Ureter (tissue), 1 donor: ENCODE measurements at places on chromosomes 7 and 10. TPM values are rescaled to one million over a fixed set of nuclear protein-coding genes. Genes with fewer than 3 reads are reported as not detected.

DNA sequence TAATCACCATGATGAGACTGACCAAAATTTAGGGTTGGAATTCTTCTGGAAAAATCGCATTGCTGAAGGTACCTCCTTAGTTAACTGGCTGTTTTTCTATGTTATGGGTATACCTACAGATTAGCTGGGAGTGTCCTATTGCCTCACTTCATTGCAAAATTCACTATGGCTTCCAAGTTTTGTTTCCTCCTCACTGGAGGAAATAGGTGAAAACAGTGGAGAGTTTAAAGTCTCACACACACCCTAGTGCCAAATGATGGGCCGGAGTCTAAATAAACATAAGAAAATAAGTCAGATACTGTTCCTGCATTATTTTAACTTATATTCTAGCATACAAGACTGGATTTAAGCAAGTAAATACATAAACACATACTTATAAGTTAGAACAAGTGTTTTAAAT lies 98.2 kb downstream of the AHR start:
- DNase-seq, result no peak

- DNase-seq, result no peak
Observed at GRCh38 chr7:137908106-137908505, 61.3 kb upstream of the DGKI start.

DNA sequence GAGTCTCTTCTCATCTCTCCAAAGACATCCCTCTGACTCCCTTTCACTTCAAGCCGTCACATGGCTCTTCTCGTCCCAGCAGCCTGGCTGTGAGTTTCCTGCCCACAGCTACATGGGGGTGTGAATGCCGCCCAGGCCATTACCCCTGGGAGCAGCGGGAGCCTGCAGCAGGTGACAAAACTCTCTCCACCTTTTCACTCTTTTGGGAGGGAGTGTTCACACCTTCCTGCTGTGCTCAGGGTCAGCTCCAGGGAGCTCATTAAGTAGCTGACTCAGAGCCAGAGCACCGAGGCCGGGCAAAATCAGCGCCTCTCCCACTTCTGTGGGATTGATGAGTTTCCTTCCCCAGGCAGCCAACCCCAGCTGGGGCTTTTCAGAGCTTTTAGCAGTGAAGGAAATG lies 271.3 kb downstream of the TYW1 start:
- DNase-seq, result no peak

DNA sequence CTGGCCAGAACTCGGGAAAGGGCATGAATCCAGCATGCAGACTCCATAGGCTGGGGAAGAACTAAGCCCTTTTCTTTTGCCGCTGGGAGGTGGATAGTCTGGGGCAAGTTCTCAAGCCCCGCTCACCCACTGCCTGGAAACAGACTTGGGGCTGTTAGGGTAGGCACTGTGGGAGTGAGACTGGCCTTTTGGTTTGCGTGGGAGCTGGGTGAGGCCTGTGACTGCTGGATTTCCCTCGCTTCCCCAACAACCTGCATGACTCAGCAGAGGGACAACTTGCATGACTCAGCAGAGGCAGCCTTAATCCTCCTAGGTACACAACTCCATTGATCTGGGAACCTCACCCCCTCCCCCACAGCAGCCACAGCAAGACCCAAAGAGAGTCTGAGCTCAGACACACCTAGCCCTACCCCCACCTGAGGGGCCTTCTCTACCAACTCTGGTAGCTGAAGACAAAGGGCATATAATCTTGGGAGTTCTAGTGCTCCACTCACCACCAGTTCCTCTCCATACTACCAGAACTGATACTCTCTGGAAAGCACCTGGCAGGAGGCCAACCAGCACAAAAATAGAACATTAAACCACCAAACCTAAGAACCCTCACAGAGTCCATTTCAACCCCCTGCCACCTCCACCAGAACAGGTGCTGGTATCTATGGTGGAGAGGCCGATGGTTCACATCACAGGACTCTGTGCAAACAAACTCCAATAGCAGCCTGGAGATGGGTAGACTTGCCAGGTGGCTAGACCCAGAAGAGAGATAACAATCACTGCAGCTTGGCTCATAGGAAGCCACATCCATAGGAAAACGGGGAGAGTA lies 81.4 kb upstream of the LAMB4 start:
- no peak for DNase-seq

DNA sequence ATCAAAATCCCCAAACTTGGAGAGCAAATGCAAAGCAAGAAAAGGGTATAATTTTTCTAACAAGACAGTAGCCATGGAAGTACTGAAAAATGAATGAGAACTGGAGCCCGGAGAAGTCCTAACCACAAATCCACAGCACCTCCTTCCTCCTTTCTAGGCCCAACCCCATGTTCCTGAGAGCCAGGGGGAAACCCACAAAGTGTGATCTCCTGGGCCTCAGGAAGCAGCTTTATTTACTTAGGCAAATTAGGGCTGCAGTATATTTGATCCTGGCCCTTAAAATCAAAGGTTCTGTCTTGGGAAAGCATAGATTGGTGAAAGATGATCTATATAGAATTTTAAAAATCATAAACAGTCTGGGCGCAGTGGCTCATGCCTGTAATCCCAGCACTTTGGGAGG lies 103.0 kb downstream of the DOCK4 start:
- no peak for DNase-seq

DNA sequence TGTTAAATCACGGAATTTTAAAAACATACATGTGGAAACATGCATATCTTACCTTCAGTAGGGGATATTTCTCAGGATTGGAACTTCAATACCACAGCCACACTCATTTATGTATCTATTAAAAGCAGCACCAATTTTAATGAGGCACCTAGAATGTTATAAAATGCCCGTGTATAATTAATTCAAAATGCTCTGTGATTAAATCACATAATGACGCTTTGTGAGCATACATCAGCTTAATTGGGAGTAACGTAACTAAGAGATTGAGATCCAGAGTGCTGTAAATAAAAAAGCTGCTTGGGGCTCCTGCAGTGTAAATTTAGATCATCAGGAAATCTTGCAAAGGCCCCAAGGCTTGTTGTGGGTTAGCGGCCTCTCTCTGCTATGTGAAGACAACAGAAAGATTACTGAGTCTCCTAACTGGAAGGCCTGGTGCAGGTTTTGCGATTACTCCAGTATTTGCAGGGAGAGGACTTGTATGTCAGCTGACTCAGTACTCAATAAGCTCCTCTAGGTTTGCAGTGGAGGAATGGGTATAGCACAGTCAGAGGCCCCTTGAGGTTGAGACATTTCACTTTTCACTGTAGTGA lies 195.5 kb upstream of the PHYHIPL start:
- no peak for DNase-seq

DNA sequence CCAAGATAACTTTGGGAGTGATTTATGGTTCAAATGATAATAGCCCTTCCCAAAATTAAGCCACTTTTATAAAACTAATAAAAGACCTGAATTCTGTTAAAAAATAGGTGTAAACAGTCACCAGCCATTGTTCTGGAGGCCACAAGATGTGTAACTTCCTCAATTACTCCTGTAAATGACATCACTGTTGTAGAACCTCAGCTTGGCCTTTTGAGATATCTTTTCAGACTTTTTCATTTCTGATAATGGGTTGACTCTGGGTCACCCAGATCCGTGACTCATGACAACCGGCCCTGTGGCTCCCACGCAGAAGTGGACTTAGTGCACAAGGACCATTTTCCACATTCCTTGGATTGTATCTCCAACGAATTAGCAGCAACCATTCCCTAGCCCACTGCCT lies 106.6 kb downstream of the DKK1 start:
- no peak for DNase-seq

DNA sequence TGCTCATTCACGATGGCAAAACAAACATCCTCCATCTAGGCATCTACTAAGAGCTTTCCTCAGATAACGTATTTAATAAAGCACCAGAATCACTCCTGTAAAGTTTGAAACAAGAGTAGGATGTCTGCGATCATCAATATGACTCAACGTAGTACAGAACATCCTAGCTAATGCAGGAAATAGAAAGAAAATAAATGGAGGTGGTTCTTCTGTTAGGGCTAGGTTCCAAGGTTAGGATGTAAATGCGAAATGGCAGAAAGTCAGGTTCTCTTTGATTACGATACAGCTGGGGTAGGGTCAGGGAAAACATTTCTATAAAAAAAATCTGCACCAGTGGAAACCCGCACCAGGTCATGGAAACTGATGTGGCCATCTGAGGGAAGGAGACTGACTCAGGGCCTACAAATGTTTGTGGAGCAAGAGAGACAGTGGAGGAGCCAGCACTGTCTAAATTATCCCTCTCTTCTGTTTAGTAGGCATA lies 29.1 kb downstream of the CCDC6 start:
- DNase-seq, result no peak

GRCh38 chr10:19629567-19629966 lies 186.7 kb upstream of the PLXDC2 start:
- DNase-seq, result peak; percentile 61

DNA sequence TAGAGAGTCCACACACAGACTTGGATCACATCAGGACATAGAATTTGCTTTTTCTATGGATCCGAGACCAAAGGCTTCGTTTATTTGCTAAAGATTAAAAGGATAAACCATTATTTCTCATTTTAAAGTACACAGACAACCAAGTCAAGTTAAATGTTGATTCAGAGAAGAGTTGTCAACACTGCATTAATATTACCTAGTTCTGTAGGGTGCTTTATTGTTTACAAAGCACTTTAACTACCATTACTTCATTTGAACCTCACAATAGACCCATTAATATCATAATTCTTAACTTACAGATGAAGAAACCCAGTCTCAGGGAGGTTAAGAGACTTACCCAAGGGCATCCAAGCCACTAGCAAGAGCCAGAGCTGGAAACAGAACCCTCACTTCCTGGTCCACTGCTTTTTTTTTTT lies 43.2 kb upstream of the GSAP start:
- DNase-seq, result no peak

GRCh38 chr10:112022196-112022595 lies 161.4 kb downstream of the GPAM start:
- no peak for DNase-seq

- DNase-seq, result no peak
Observed at GRCh38 chr7:80393786-80394185, 118.1 kb downstream of the GNAT3 start.

GRCh38 chr10:88931548-88931947 lies 21.0 kb downstream of the ACTA2 start:
- DNase-seq, result no peak

GRCh38 chr10:96740141-96740540 lies 19.8 kb upstream of the PIK3AP1 start:
- no peak for DNase-seq

GRCh38 chr7:22348379-22348778 lies 8.6 kb downstream of the RAPGEF5 start:
- no peak for DNase-seq

- peak; percentile 55 for DNase-seq
Observed at GRCh38 chr10:110610308-110610774, 33.8 kb upstream of the RBM20 start.

- no peak for DNase-seq
Observed at GRCh38 chr7:35754741-35755140, 46.1 kb upstream of the SEPTIN7 start.

DNA sequence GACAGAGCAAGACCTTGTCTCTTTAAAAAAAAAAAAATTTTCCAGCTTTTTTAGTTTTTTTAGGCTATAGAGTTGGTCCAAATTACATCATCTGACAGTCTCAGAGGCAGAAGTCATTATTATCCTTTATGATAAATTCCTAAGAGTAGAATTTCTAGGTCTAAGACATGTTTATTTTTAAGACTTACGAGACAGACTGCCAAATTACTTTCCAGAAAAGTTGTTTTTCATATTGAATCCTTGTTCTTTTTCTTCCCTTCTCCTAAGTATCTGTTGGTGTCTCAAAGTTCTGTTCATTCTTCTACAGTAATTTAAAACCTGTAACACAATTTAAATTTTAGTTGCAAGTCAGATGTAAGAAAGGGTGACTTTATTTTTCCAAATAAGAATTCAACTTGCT lies 421.4 kb downstream of the GALNT17 start:
- DNase-seq, result no peak

DNA sequence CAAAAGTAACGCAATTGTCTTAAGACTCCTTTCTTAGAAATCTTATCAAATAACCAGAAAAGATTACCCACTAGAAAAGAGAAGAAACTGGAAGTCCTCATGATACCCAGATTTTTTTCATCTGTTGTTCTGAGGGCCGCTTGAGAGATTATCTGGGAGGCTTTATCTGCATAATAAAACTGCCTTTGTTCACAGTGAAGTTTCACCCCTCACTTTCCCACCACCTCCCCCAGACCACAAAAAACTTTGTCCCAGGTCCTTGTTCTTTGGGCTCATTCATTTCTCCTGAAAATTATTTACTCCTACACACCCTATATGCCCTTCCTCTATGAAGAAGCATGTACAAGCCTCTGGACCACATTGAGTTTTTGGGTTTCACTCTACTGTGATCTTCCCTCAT lies 745.1 kb upstream of the COBL start:
- DNase-seq, result no peak

- no peak for DNase-seq
Observed at GRCh38 chr10:88762906-88763305, 3.1 kb downstream of the LIPN start.

- no peak for DNase-seq
Observed at GRCh38 chr10:44379907-44380306, 5.0 kb downstream of the CXCL12 start.

DNA sequence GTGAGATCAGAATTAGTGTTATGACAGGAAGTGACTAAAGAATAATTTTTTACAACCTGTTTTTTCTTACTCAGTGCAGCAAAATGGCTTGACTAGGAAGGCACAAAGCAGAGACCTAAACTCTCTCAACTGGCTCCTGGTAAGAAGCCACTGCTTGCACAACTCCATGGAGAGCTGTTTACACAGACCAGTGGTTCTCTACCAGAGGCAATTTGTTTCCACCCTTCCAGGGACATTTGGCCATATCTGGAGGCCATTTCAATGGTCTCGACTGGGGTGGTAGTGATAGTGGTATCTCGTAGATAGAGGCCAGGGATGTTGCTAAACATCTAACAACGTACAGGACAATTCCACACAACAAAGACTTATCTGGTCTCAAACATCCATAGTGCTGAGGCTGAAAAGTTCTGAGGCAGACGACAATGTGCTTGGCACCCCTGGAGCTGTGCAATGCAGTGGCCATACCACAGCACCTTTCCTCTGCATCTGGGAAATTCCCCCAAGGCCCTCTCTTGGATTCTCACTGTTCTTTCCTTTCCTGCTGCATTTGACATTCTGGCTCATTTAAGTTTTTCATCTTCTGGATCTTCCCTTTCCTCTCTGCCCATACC lies 105.4 kb upstream of the LAMB4 start:
- no peak for DNase-seq

- DNase-seq, result no peak
Observed at GRCh38 chr10:28679581-28680357, 2.4 kb downstream of the BAMBI start.

The GDF10 gene
- 1.5 TPM for total RNA-seq

The CTAGE15 gene
- total RNA-seq, result 2.9 TPM

The CDC14C gene
- not detected for total RNA-seq

The ANKRD30A gene
- total RNA-seq, result not detected

The ZPBP gene
- total RNA-seq, result 1.2 TPM

The ANXA8 gene
- 137 TPM for total RNA-seq

The AZGP1 gene
- total RNA-seq, result 6.2 TPM

The CCDC146 gene
- 11.7 TPM for total RNA-seq

The RBP3 gene
- not detected for total RNA-seq

The EIF5AL1 gene
- total RNA-seq, result 0.94 TPM

The ZNF775 gene
- 3.6 TPM for total RNA-seq

The GIMAP8 gene
- total RNA-seq, result 13.6 TPM

The GRM8 gene
- total RNA-seq, result 3.3 TPM

The ZMIZ1 gene
- total RNA-seq, result 107 TPM
